Stimulated activated CD8-positive, alpha-beta memory T cell treated with anti-CD3 and anti-CD28 coated beads, Interleukin-4, amount 100 ng/mL, for 1 hour (primary cell): ENCODE measurements at places on chromosomes 1 and 21.

DNA sequence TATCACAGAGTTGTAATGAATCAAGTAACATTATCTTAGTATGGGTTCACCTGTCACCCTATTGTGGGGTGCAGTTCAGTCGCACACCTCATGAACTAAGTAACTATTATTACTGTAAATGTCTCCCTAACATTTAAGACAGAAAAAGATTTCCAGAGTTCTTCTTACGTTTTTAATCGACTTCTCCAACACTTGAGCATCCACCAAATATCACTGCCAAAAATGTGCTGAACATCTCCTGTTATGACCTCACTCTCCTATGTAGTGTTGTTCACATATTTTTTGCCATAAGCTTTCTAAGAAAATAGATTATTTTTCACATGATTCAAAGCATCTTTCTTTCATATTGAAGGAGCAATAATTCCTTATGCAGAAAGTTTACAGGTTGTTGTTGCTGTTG is 1.3 kb downstream of the TTLL7 start:
- no peak for DNase-seq

DNA sequence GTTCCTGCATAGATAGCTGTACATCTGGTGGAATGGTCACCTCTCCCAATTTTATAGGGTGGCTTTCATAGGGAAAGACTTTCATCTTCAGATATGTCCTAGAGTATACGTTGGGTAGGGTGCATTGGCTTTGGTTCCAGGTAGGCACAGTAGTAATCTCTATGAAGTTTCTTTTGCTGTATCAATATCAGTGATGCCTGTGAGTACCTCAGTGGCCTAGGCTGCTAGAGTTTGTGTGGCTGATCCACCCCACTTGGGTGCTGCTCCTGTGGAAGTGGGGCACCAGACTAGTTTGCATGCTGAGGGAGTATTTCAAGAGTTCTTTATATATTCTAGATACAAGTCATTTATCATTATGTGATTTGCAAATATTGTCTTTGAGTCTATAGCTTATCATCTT is 370.5 kb upstream of the VAMP3 start:
- DNase-seq, result no peak

DNA sequence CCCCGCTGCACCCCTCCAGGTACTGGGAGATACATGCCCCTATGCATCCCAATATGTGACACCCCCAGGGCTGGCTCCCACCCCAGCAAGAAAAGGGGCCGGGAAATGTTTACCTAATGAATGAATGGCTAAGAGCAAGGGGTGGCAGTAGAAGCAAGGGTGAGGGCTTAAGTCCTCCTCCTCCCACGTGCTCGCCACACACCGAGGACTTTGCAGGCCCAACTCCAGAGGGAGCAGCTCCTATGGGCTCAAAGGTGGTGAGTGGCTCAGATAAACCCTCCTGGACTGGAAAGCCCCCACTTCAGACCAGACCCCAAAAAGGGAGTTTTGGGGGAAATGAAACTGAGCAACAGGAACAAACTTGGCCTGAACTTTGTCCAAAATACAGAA is 11.4 kb downstream of the SLC45A3 start:
- DNase-seq, result no peak

DNA sequence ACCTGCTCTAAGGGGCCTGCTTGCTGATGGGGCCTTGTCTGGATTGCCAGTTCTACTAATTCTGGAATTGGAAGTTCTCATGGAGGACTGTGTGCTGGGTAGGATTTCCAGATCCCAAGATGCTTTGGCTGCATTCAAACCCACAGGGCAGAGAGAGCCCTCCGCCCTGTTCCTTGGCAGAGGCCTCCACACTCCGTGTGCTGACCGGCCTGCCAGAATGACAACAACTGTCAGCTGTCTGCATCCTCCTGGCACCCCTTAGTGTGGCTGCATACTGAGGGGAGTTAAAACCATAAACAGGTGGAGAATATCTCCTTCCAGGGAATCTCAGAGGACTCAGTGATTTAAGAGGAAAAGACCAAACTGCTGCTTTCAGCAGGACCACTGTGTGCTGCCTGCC is 60.7 kb downstream of the ADARB1 start:
- DNase-seq, result no peak

- no peak for DNase-seq
Observed at GRCh38 chr1:241775021-241775420, 73.0 kb upstream of the EXO1 start.

DNA sequence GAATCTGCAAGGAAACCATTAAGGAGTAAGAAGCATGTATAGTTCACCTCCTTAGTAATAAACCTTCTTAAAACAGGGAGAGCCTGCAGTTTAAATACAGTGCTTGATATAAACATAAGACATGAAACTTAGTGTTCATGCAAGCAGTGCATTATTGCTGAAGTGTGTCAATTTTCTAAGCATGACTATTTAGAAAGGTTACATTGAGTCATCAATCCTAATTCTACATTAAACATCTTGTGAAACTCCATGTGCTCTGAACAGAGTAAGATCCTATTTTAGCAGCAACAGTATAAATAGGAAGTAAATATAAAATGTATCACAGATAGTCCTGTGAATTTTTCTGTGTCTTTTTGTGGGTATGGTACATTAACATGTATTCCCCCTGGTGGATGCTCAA is 135.5 kb downstream of the ESRRG start:
- no peak for DNase-seq

- DNase-seq, result no peak
Observed at GRCh38 chr1:199242147-199242546, 603.3 kb downstream of the PTPRC start.

- DNase-seq, result no peak
Observed at GRCh38 chr1:209229494-209230061, 353.9 kb upstream of the CAMK1G start.

DNA sequence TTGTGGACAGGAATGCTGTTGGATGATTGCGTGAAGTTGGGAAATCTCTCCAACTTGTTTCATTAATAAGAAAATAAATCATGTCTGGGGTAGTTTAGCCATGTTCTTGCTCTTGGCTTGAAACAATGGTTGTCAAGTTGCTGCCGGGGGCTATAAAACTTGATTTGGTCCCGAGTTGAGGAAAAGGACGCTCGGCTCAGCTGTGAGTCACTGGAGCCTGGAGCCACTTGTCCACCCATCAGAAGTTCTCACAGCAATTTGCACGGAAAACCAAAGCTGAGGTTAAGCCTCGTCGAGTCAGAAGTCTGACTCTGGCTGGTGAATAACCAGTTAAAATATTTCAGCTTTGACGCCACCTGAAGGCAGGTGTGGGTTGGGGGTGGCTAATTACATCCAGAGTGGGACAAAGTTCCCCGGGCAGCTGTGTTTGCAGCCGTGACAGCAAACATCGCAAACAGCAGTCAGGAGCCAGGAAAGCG is 19.7 kb upstream of the RIPK4 start:
- DNase-seq, result no peak

DNA sequence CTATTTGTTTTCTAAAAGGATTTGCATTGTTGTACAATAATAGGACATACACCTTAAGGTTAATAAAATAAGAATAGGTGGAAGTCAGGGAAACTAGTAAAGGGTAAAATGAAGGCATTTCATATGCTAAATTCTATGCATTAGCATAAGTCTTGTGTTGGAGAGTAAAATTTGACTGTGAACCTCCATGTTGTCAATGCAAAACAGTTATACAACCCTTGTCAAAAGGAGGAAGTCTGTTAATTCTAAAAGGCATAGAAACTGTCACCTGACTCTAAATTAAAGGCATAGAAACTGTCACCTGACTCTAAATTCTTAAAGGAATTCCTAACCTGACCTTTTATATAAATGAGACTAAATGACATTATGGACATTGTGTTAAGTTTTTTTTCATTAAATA is 291.8 kb downstream of the OLFM3 start:
- no peak for DNase-seq

- DNase-seq, result no peak
Observed at GRCh38 chr1:15405106-15405850, 4.4 kb upstream of the EFHD2 start.

DNA sequence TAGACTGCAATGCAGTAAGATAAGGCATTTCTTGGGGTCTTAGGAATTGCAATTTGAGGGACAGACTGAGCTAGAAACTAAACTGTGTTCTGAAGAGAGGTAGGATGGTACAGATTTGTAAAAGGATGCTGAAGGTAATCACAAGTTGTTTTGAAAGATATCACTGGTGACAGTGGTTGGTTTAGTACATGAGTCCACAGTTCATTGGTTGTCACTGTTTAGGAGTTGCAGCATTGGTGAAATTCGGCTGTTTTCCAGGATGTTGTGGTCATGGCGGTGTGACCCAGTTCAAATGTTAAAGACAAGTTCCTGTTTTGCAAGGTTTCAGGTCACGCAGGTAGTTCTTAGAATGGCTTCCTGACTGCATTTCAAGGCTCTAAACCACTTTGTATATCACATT is 292.8 kb upstream of the B3GALT2 start:
- DNase-seq, result peak; percentile 43

GRCh38 chr1:40476924-40477677 is at the start of gene ZFP69:
TSS of gene ZFP69 (plus strand) at chr1:40477290. CDS start at chr1:40479362, 2,072 bp downstream.
- DNase-seq, result peak; percentile 29

DNA sequence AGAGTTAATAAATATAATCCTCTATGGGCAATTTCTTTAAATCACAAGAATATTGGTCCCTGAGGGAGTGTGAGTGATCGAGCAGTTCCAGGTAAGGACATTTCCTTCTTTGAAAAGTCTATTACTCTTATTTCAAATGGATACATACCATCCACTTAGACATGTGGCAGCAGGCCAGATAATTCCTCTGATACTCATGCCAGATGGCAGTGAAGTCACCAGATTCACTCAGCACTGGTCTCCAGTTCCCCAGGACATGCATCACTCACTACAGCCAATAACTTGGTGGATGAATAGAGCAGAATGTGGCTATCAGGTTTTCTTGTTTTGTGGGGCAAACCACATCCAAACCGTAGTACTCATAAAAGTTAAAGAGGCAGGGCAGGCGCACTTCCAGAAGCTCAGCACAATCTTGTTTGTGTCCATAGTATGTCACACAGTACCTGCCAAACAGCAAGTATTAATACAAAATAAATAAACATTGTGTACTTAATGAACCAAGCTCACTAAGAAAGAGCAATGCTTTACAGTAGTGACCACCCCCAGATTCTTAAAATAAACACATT is 74.2 kb upstream of the CD53 start:
- no peak for DNase-seq

GRCh38 chr21:22791986-22792560 is 1793.9 kb downstream of the NCAM2 start:
- no peak for DNase-seq

GRCh38 chr1:70205071-70205433 is 327 bp downstream of the LRRC40 start:
- no peak for DNase-seq

DNA sequence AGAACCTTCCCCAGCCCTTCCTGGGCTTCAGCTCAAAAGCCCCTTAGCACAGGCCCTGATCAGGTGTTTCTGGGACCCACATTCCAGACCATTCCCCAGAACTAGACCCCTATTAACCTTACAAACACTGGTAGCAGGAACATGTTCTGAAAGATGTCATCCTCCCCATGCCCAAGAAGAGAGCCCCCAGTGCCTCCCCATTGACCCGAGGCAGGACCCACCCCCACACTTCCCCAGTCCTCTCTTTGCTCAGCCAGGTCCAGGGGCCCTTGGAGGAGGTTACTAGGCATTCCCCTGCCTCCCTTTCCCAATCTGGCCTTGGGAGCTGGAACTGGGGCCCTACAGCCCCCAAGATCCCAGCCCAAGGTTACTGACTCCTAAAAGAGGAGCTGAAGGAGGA is 38.9 kb upstream of the HMGB4 start:
- DNase-seq, result no peak

GRCh38 chr1:243739335-243740003 is 110.6 kb downstream of the AKT3 start:
- DNase-seq, result no peak
